ENCODE measurements at places on chromosomes 4 and X.

DNA sequence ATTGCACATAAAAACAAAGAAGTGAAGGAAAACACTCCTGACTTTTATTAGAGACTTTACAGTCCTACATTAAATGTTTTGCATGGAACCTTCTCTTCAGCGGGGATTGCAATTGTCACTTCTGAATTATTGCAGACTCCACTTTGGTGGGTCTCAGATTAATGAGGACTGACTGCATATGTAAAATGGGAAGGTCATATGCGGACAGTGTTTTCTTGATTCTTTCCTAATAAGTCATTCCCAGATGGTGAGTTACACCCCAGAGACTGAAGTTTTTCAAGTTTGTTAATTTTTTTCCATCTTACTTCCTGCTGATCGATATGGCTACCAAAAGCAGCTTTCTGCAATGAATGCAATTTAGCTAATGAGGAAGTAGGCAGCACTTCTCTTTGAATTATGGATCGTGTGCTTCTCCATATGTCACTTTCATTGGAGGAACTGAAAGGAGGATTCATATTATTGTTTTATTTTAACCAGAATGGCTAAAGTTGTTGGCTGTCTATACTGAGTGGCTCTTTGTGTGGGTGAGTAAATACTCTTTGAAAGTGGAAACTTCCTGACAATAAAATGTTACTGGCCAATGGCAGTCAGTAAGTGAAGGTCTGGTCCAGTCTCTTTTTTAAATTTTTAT lies 119.3 kb upstream of the CLNK start:
- no peaks in the 10 kb centered on the region for H3K27me3 ChIP-seq
- H3K4me1 ChIP-seq = peaks cover 7% of the 10 kb centered on the region
- H3K27ac ChIP-seq = no peak overlapping the region
- no peak for DNase-seq
- H3K36me3 ChIP-seq = no peaks in the 10 kb centered on the region

DNA sequence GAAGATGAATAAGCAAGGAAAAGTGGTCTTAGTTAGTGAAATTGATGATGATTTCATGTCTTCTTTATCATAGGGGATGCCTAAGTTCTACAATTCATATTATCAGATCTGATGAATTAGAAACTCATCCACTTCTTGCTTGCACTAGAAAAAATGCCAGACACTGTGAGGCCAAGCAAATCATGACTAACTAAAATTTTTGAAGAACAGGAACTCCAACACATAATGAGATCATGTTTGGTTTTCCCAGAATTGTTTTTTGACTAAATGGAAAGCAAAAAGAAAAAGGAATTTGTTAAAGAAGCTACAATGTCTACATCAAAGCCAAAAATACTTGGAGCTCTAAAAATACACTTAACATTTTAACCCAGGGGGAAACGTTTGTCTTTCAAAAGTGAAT lies 120.4 kb downstream of the ARSF start:
- peak; percentile 3 for DNase-seq
- H3K36me3 ChIP-seq = no peaks in the 10 kb centered on the region
- no peaks in the 10 kb centered on the region for H3K27me3 ChIP-seq
- no peak overlapping the region for H3K4me3 ChIP-seq

- H3K36me3 ChIP-seq = no peaks in the 10 kb centered on the region
- no peaks in the 10 kb centered on the region for H3K27me3 ChIP-seq
- DNase-seq = no peak
- no peak overlapping the region for H3K27ac ChIP-seq
- H3K4me3 ChIP-seq = no peak overlapping the region
These were observed 176.3 kb upstream of the PITX2 start for GRCh38 chr4:110799211-110799610.

GRCh38 chr4:95638920-95639501 lies 90.2 kb upstream of the UNC5C start:
- no peak for DNase-seq
- no peaks in the 10 kb centered on the region for H3K36me3 ChIP-seq
- H3K4me1 ChIP-seq = peaks cover 18% of the 10 kb centered on the region
- no peak overlapping the region for H3K27ac ChIP-seq
